ENCODE measurements at places on chromosomes 6 and 20. TPM values are rescaled to one million over a fixed set of nuclear protein-coding genes. Genes with fewer than 3 reads are reported as not detected.

CNKSR3 gene
- 19.7 TPM for total RNA-seq

RBBP8NL gene
- not detected for total RNA-seq

TP53TG5 gene
- 1.2 TPM for total RNA-seq

ZBTB22 gene
- total RNA-seq, result 11.6 TPM

ENPP3 gene
- 0.11 TPM for total RNA-seq

IRAK1BP1 gene
- total RNA-seq, result 4.4 TPM

RAD21L1 gene
- not detected for total RNA-seq

C20orf144 gene
- total RNA-seq, result not detected

OPN5 gene
- not detected for total RNA-seq

KCNQ5 gene
- not detected for total RNA-seq

ITPR3 gene
- total RNA-seq, result 6.0 TPM

TGIF2 gene
- 4.7 TPM for total RNA-seq

RSPO3 gene
- total RNA-seq, result 0.67 TPM

SCRT2 gene
- total RNA-seq, result not detected

GZF1 gene
- 16.6 TPM for total RNA-seq

PI16 gene
- total RNA-seq, result 27.8 TPM

HLA-DOA gene
- total RNA-seq, result 1.2 TPM

DNAH8 gene
- 0.03 TPM for total RNA-seq

PACSIN1 gene
- 11.3 TPM for total RNA-seq

C4A gene
- 61.5 TPM for total RNA-seq

FHL5 gene
- 7.2 TPM for total RNA-seq

NOX3 gene
- not detected for total RNA-seq

GNAS-AS1 gene
- 0.13 TPM for total RNA-seq
